ENCODE measurements at places on chromosomes 12 and 14.

GRCh38 chr12:123839826-123840225, 77.7 kb downstream of the DNAH10 start:
- no peak for DNase-seq

DNA sequence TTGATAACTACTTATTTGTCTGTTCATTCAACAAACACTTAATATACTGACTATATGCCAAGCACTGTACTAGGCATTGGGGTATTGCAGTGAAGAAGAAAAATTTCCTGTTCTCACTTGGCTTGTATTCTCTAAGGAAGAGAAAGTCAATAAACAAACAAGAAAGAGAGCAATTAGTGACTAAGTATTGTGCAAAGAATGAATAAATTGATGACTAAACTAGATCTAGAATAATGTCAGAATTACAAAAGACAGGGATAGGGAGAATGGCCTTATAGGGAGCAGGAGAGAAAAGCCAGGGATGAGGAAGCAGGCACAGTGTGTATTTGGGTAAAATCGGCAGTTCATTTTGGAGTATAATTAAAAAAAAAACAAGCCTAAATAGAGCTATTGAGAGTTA, 4.2 kb upstream of the LIN7A start:
- no peak for DNase-seq

DNA sequence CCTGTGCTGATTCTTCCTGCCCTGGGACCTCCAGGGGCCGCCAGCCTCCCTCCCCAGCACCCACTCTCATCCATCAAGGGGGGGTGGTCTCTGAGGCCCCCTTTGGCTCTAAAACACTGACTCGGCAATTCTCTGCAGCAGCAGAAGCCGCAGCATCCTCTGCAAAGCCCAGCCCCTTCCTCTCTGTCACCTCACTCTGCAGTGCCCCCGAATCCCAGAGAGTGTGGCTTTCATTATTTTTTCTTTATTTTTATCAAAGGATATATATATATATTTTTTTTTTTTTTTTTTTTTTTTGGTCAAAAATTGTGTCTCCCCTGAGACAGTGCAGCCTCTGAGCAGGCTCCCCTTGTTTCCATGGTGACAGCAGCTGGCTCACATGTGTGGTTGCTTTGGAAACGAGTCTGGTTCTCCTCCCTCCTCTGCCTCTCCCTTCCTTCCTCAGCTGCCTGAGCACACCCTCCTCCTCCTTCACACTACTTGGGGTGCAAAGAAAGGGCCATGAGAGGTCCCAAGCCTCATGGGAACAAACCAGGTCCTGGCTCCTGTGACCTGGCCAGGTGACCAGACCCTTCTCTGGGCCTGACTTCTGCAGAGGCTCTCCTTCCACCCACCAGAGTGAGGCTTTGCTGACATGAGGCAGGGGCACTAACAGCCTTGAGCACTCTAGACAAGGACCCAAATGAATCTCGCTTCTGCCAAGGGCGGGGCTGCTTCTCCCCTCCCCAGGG, 100.5 kb downstream of the LRRC74A start:
- DNase-seq, result no peak

DNA sequence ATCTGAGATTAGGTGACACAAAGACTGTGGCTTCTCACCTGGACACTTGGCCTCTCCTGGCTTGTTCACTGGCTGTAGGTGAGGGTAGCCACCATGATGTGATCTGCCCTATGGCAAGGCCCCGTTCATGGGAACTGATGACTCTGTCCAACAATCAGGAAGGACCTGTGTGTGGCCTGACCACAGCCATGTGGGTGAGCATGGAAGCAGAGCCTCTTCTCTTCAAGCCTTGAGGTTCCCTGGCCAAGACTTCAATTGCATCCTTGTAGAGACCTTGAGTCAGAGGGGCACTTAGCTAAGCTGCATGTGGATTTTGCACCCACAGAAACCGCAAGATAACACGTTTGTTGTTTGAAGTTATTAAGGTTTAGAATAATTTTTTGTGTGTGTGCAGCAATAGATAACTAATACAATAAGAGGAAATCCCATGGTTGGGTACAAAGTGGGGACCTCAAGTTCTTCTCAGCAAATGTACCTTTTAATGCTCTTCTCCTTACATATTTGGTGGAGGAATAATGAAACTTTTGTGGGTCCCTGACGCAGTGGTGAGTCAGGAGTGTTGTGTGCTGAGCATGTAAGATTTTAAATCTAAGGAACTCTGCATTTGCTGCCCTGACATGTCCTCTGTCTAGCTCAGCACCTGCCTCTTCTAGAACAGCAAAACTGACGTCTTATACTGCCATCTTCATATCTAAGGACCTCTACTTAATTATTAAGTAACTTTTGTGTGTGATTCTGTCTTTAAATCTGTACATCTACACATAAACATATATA, 27.5 kb upstream of the PLEKHG7 start:
- DNase-seq, result no peak

DNA sequence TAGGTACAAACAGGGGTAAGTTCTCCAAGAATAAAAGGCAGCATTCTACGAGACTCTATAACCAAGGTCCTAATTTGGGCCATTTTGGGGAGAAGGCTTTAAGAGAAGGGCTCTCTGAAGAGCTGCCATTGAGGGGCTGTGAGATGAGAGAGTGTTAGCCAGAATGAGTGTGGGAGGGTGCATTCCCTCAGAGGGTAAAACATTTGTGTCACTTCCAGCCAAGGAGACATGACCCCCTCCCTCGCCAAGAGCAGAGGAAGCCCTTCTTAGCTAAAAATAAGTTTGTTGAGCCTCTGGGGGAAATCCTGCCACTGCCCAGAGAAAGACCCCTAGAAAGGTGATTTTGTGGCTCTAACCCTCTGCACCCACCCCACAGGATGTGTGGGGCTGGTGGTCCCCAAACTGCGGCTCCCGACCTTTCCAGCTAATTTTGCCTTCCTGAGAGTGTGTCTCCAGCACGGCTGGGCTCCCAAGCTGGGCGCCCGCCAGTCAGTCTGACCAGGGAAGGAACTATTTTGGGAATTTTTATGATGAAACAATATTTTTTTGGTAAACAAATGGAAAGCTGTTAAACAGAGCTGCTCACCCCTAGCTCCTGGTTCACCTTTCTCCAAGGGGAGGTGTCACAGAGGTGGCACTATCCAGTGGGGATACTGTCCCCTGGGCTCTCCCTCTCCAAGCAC, 65.9 kb upstream of the JDP2 start:
- no peak for DNase-seq

- no peak for DNase-seq
Measured at GRCh38 chr12:52436000-52436827, 2.0 kb upstream of the KRT75 start.

GRCh38 chr14:53152887-53153701, at the start of gene DDHD1:
DDHD1 (minus strand) TSS chr14:53153323; CDS start chr14:53153098, 225 bp downstream.
- no peak for DNase-seq

DNA sequence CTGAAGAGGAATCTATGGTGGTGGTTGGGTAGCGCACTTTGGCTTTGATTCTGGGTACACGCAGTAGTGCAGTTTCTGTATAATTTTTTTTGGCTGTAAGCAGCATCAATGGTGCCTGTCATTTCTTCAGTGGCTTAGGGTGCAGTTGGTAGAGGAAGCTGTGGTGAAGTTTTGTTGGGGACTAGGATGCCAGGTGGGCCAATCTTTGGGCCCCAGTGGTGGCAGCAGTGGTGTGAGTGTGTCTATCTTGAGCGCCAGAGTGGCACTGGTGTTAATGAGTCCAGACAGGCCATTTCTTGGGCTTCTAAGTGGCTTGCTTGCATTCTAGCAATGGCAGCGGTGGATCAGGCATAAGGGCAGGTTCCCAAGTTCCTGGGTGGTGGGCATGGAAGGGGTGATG, 33.8 kb upstream of the CCND2 start:
- no peak for DNase-seq

- DNase-seq, result no peak
Measured at GRCh38 chr12:77796775-77797174, 33.9 kb upstream of the NAV3 start.

GRCh38 chr14:73567951-73568885, 795 bp upstream of the ACOT2 start:
- no peak for DNase-seq

DNA sequence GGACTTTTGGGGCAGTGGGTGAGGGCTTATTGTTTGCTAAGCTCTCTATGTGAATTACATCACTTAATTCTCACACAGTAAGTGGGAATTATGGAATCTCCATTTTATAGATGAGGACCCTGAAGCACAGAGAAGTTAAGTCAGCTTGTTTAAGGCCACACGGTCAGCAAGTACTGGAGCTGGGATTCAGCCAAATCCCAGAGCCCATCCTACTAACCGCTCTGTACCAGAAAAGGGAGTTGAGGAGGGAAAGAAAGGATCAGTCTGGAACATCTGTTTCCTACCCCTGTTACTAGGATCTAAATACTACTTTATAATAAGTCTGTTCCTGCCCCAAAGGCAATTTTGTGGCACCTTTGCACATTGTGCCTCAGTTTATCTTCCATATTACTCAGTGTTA, 42.6 kb downstream of the PPFIBP1 start:
- DNase-seq, result no peak

GRCh38 chr14:52043690-52044089, 25.2 kb downstream of the NID2 start:
- no peak for DNase-seq

- DNase-seq, result no peak
Measured at GRCh38 chr14:33454707-33455106, 496.2 kb downstream of the EGLN3 start.

DNA sequence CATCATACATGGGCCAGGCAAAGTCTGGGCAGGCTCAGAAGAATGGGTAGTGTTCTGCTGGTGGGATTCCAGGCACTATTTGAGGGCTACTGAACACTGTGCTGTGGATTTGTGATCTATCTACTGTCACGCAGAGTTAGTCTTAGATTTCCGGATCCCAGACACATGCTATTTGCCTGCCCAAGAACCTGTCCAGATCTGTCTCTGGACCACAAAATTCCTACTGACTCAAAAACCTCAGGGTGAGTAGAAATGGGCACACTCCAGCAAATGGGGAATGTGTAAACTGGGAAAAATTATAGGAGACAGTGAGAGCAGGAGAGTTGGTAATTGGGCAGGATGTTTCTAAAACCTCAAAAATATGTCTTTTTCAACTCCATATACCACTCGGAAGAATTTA, 129.9 kb downstream of the GALC start:
- DNase-seq, result no peak

DNA sequence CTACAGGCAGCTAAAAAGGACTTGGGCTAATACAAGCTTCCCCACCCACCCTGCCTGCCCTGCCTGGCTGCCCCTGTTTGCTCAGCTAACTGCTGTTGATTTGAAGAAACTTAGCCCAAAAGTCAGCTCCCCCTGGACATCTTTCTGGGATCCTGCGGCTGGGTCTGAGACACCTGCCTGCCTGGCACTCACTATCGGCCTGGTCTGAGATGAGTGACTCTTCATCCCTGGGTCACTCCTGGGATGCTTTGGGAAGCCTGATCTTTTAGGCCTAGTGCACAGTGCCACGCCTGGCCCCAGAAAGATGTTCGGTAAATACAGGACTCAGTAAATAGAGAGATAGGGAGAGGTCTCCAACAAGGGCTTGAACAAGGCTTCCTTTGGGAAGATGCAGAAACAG, 211.3 kb upstream of the DIO3 start:
- no peak for DNase-seq

DNA sequence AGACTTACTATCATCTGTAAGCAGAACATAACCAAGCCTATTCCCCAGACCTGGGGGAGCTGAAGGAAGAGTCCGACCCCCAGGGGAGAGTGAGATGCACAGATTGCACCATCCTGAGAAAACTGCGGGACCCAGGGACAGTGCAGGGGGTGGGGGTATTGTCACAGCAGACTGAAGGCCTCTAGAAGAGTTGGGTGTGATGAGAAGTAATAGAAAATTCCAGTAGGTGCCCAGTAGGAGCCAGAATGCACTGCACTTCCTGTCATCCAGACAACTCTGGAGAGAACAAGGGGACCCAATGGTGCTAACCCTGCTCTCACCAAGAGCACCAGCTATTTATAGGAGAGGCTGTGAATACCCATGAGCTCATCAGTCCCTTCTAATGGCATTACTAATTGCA, 190.1 kb downstream of the BCL11B start:
- no peak for DNase-seq

Data from HFF-Myc (cell line).